ENCODE measurements at places on chromosomes 12 and 14.

DNA sequence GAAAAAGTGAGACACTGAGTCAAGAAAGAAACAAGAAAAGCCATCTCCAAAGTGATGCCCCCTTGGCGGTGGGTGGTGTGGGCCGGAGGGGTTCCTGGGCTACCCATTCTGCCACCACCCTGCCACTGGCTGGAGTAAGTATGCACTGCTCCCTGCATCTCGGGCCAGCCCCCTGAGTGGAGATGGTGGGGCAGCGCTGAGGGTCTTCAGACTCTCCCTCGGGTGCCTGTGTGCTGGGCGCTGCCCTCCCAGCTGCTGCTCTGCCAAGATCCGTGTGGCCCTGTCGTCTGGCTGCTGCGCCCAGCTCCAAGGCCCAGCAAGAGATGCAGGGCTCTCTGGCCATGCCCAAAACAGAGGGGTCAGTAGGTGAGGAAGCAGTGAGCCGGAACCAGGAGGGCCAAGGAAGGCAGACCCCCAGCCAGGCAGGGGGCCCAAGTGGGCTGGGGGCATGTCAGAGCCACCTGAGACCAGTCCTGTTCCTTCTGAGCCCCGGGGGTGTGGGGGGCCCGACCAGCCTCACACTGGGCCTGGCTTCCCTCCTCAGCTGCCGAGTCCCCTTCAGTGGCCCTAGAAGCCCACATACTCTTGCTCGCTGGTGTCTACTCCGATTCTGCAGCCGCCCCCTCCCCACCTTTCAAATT lies 5.2 kb downstream of the GPR132 start:
- DNase-seq = no peak

DNA sequence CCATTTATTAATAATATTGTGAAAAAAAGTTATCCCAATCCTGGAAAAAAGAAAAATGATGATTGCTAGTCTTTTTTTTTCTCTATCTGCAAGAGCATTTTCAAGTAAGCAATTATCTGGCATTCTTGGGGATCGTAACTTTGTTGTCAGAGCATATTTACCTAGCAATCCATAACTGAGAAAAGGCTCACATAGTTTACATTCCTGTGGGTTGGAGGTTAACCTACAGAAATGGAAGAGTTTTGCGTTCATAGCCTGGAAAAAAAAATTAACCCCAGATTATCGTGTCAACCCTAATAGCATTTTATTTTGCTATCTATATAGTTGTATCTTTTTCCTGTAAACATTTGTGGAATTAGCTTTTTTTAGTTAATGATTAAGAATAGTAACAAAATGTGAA lies 292.3 kb downstream of the DAD1 start:
- DNase-seq = no peak

DNA sequence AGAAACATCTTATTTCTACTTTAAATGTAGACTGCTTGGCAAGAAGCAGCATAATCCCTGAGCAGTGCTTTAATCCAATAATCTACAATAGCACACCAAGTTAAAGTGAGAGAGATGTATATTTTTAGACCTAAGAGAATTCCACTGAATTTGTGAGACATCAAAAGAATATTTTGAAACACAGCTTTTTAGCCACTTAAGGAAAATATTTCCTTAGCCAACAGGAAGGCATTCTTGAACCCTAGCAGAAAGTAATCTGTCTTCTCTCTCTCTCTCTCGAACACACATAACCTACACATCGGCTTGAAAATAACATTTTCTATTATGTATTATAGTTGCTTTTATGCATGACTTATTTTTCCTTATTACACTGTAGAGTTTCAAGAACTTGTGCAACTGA lies 34.0 kb downstream of the KITLG start:
- DNase-seq = no peak

- no peak for DNase-seq
These were observed 116.8 kb upstream of the SLC38A4 start for GRCh38 chr12:46942579-46942978.

Data from activated naive CD4-positive, alpha-beta T cell treated with anti-CD3 and anti-CD28 coated beads for 36 hours (primary cell).